ENCODE measurements at places on chromosomes 5 and 9.

DNA sequence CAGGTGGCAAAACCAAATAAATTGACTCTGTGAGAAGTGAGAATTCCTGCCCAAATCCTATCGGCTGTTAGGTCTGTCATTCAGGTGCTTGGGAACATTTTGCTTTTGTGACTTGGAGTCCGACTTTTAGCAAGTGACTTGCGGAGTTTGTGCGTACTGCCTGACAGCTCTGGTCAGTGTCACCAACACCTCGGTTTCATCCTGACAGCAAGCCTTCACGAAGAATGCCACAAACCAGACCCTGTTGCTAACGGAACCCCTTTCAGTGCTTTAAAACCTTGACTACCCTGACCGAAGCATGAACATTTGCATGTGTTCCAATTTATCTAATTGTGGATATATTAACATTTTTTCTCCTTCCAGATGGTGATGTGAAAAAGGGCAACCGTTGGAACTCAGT, 26.5 kb downstream of the LIX1 start:
- DNase-seq, result no peak

GRCh38 chr5:74948031-74948546, 81.9 kb upstream of the FAM169A start:
- no peak for DNase-seq

DNA sequence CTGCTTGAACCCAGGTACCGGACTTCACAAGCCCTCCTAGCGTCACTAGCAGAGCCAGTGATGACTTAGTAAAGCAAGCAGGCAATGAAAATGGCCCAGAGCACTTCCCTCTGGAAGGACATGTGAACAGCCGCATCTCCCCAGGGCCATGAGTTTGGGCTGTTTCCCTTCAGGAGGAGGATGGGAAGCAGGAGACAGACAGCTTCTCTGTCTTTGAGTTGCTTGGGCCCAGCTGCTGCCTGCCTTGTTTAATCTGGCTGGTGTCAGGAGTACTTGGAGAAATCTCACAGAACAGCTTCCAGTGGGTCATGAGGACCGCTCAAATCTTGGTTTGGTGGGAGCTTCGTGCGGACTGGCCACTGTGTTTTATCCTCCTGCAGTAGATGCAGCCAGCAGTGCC, 25.4 kb upstream of the WWC1 start:
- no peak for DNase-seq

DNA sequence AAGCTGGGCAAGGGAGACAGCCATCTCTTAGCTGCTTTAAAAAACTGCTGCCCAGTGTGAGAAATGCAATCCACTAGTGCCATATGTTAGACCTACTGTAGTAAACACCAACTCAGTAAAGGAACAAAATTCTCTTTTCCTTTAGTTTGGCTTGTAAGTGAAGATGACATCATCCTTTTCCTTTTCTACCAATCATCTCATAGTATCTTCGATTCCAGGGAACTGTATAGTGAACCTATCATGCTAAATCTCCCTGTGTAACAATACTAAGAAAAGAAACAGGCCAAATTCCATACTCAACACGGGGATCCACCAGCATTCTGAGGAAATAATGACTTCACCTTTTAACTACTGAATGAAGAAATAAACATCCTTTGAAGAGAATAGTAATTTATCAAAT, 100.1 kb downstream of the RAPGEF6 start:
- DNase-seq, result no peak

DNA sequence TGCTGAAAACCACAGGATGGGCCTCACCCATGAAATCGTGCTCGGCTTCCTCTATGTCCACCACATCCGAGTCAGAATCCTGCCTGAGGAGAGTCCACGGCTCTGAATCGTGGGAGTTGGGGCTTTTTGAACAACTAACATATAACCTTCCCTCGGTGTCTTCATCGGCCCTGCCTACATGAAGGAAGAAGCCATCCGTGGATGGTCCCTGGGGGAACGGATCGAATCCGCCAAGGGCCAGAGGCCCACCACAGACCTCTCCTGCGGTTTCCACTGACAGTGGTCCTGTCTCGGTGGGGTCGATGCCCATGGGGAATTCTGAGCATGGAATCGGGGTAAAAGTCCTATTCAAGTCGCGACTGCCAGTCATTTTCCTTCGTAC, 85.0 kb downstream of the CAMSAP1 start:
- DNase-seq, result no peak

DNA sequence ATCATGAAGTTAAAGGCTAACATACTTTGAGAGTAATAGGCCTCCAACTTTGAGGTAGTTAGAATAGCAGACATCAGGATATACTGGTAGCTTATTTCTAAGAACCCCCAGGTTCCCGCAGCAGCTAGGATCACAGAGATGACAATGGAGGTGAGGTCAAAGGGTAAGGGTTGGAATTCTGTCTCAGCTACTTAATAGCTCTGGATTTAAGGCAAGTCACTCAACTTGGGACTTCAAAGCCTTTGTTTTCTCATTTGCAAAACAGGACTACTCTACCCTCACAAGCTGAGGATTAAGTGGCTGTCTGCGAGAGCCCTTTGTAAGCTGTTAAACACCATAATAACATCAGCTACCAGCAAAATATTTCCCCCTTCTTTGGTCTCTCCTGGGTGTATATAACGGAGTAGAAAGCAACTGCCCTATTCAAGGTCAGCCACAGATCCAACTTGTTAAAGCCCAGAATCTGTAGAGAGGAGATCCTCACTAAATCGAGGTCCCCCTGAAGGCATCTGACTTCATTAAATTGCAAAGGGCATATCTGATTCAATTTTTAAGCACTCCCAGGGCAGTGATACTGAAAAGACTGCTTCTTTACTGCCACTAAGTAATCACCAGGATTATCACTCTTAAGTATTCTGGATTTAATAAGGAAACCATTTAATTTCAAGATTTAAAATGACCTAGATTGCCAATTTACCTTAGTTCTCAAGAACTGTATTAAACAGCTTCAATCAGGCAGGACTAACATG, 104.7 kb downstream of the DCP2 start:
- DNase-seq, result no peak

GRCh38 chr9:19119801-19120440, 7.4 kb downstream of the PLIN2 start:
- DNase-seq, result no peak

DNA sequence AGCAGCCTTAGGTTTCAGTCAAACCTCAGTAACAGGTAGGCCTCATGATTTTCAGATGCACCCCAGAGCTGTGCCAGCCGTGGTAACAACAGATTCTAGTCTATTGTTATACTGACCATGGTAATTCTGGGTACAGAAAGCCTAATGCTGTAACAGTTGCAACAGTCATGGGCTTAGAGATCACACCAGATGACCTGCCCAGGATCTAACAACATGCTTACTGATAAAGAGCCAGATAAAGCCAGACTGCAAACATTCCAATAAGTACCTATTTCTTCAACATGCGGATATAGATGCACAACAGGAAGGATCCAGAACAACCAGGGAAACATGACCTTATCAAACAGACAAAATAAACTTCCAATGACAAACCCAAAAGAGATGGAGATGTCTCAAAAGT, 42.8 kb downstream of the CERT1 start:
- no peak for DNase-seq

DNA sequence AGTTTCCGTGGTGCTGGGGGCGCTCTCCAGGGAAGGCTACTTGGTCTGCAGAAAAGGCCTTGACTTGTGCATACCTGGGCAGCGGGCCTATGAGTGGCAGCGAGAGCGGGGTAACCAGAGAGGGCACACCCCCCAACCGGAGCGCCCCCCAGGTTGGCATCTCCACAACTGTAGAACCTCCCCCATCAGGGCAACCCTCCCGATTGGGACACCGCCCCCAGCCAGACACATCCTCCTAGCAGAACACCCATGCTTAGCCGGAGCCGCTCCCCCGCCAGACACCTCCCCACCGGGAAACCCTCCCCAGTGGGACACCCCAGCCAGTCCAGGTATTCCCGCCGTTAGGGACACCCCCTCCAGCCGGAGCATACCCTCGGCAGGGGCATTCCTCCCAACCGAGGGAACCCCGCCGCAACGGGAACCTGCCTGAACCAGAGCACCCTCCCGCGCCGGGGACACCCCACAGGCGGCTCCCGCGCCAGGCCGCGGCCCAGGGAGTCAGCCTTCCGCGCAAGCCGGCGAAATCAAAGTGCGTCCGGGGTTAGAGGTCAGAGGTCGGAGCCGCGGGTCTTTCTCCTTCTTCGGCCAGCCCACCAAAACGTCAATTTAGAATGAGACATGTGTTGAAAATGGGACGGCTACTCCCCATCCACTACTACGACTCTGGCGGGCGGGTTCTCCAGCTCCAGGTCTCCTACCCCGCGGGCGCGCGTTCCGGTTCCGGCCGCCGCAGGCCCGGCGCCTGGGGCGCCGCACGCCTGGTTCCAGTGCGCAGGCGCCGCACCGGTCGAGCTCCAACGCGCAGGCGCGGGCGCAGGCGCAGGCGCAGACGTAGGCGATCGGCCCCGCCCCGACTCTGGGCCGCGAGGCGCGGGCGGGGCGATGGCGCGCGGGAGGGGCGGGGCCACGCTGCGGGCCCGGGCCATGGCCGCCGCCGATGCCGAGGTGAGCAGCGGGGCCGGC, at the start of gene EHMT1:
Gene EHMT1, plus strand, starts transcription at position 901 of the 963 bp plus-strand sequence. Its CDS starts 24 bp downstream, at position 925.
- DNase-seq, result peak; percentile 84

DNA sequence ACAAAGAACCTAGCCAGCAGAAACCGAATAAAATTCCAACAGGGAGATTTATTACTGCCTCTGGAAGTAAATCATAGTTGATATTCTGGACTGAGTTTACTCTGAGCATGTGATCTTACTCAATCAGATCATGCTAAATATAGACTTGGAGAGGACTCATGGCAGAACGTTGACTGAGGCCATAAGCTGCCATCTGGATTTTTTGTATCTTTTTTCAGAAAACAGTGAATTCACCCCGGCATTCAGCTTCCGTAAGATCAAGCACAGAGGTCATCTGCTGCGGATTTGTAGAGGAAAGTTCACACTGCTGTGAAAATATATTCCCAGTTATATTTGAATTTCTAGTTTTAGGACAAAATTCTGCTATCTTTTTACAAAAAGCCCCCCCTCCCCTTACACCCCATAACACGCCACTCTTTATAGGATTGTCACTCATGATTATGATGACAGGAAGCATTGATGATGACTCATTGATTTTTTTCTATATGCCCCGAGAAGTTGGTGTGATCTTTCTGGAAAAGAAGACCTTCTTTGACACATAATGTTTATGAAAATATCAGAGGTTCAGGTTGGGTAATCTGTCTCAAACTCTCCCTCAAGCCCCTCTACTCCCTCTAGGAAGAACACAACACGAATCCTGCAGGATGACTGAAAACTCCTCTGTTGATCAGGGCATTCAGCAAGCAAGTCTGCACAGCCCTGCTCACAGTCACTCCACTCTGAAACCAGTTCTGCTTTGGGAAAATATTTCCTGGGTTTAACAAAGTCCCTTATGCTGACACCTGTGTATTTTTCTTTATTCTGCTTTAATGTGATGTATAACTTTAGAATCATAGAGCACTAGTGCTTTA, 70.8 kb downstream of the NXNL2 start:
- DNase-seq, result peak; percentile 59

DNA sequence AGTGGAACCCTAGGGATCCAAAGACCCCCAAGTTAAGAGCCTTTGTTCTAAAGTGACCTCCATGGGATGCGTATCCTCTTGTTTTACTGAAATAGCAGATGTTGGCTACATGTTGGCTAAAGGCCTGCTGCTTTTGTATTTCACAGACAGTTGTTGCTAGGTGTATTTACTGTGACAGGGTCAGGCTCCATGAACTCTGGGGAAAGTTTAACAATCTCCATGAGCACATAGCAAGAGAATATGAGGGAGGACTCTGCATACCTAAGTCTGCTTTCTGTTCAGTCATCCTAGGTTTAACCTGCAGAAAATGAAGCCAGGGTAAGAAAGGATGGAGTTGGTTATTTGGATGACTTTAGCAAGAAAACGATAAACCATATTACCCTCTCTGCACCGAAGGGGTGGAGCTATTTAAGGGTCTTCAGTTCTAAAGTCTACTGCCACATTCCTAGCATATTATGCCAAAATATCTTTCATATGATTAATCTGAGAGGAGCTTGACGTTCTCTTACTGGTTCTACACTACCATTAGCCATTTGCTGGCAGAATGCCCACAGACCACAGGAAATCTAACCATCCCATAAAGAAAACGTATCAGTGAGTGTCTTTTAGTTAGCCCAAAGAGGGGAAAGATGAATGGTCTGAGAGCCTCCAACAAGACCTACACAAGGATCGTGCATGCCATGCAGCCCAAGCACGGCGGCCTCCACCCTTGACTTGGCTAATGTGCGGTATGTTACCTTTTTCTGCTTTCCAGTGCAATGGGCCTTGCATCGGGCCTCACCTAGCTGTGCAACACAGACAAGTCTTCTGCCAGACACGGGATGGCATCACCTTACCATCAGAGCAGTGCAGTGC, 127.8 kb downstream of the SAXO1 start:
- peak; percentile 91 for DNase-seq

DNA sequence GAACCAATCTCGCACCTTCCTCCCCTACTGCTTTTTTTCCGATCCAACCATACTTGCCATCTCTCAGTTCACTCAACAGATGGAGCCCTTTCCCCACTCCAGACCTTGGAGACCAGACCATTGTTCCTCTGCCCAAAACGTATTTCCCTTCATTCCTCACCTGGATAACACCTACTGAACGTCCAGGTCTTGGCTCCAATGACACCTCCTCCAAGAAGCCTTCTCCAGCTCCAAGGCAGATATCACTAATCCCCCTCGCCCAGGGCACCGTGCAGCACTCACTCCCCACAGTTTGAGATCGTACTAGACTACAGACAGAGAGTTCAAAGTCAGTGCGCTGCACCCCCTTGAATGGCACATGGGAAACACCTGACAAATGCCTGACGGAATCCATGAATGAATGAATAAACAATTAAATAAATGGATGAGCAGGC, 47.1 kb upstream of the AKNA start:
- peak; percentile 40 for DNase-seq

GRCh38 chr9:21322911-21323461, 12.2 kb downstream of the KLHL9 start:
- DNase-seq, result no peak

All from fibroblast of upper back skin (primary cell).